MM.1S (cell line): ENCODE measurements at places on chromosomes 5 and 9.

- no peak for DNase-seq
These were observed 43.8 kb downstream of the THBS4 start for GRCh38 chr5:80078921-80079320.

- no peak for DNase-seq
These were observed 30.4 kb downstream of the C9orf57 start for GRCh38 chr9:72029986-72030385.

- no peak for DNase-seq
These were observed 358.1 kb downstream of the CDK5RAP2 start for GRCh38 chr9:120221844-120222243.

GRCh38 chr5:4204276-4205141 is 608.9 kb downstream of the IRX1 start:
- no peak for DNase-seq

- DNase-seq: no peak
These were observed 84.4 kb downstream of the INSYN2B start for GRCh38 chr5:169895926-169896325.

GRCh38 chr9:82052081-82052480 is 63.5 kb downstream of the SPATA31D1 start:
- DNase-seq: no peak

DNA sequence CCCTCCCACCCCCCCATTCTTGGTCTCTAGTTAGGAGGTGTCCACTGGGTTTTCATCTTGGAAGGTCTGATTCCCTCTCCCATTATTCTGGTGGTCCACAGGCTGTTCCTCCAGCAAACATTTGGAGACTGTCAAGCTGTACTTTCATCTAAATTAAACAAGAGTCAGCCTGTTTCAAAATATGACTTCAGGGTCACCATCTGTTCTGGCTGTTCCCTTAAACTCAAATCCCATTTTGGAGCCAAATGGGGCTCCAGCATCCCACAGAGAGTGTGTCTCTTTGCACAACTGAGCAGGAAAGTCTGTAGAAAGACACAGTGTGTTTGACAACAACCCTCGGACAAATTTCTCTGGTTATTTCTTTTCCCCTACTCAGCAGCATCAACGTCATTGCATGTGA is 20.5 kb downstream of the COL15A1 start:
- no peak for DNase-seq

DNA sequence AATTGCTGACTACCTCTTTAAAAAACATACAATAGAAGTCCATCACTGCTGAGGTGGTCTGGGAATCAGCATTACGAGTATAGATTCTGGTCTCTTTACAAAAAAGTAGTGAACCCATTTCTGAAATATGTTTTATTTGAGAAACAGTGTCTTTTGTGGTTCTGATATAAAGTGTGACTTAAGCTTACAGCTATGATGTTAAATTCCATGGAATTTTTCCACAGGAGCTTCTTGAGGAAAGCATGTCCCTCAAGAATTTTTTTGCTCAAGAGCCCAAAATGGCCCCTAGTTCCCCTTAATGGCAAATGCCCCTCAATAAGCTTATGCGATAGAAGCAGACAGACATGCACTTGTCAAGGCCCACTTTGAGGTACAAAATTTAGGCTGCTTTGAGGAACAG is 265.7 kb downstream of the FAM170A start:
- DNase-seq: no peak

- DNase-seq: no peak
These were observed 48.2 kb upstream of the CTNNA1 start for GRCh38 chr5:138705007-138705406.

- no peak for DNase-seq
These were observed 719.6 kb upstream of the WWC1 start for GRCh38 chr5:167571824-167572223.

DNA sequence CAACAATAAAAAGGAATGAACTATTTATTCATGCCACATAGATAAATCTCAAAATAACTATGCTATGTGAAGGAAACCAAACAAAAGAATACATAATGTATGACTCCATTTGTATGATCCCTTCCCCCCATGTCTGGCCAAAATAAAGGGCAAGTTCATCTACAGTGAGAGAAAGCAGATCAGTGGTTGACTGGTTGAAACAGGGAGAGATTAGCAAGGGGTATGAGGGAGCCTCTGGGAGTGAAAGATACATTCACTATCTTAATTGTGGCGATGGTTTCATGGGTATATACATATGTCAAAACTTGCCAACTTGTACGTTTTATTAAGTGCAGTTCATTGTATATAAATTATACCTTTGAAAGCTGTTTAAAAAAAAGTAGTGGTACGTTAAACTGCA is 4.8 kb downstream of the PSMD5 start:
- no peak for DNase-seq

GRCh38 chr5:133106761-133107572 is 55.2 kb downstream of the HSPA4 start:
- peak; percentile 89 for DNase-seq

DNA sequence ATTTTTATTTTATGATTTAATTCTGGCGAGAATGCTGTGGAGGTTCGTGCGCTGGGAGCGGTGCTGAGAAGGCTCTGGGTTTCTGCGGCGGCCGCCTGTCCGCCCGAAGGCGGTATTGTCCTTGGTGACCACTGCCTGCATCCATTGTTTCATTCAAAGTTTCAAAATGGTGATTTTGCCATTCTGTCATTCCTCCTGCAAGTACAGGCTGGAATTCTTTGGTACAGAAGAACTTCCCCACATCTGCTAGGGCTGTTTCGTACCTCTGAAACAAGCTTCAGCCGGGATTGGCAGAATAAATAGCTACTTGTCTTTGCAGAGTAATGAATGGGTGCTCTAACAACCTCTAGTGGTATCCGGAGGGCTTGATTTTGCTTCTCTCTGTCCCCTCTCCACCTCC is 112.6 kb upstream of the CACNA1B start:
- no peak for DNase-seq

DNA sequence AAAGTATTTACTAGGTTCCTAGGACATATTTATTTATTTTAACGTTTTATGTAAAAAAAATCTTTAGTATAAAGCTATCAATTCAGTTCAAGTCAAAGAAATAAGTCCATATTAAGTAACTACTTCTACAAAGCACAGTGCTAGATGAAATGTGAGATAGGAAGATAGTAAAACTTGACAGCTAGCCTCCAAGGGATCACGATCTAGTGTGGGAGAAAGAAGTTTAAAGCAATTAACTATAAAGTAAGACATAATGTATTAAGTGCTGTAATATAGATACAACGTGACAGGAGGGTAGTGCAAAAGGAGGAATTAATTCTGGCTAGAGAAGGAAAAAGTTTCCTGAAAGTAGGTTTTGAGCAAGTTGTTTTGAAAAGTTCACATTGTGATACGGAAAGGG is 134.9 kb downstream of the ST8SIA4 start:
- no peak for DNase-seq

DNA sequence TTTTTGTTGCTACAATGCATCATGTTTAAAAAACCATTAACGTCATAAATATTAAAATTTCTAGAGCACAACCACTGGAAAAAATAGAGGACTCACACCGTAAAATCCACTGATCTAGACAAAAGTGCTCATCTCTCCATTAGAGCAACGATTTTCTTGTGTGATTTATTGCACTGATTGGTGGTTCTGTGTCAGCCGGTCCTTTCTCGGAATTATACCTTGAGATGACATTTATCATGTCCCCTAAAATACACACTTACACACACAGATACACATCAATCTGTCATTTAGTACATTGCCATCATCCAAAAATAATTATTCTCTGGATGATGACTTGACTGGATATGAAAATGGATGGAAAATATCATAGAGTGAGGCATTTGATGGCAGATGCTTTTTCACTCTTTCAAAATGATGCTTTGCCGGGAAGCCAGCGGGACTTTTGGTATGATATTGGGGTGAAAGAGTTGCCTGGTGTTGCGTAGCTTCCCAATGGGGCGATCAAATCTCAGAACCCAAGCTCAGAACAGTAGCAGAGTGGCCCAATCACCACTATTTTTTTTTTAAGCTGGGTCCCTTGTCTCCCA is 226.6 kb downstream of the GAS1 start:
- no peak for DNase-seq

DNA sequence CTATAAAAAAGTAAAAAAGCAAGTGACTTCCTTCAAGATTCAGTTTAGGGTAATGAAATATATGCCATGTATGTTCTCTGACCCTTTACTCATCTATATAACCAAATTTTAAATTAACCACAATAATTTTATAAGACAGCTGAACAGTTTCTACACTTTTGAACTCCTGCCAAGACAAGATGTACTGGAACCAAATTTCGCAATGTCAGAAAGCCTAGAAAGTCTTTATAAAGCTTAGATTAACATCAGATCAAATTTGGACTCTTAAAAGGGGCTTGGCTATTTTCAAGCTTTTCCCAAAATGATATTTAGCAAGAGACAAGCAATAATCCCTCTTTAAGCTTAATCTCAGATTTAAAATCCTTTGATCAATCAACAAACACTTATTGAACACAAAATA is 362.6 kb downstream of the PTPRD start:
- DNase-seq: no peak

DNA sequence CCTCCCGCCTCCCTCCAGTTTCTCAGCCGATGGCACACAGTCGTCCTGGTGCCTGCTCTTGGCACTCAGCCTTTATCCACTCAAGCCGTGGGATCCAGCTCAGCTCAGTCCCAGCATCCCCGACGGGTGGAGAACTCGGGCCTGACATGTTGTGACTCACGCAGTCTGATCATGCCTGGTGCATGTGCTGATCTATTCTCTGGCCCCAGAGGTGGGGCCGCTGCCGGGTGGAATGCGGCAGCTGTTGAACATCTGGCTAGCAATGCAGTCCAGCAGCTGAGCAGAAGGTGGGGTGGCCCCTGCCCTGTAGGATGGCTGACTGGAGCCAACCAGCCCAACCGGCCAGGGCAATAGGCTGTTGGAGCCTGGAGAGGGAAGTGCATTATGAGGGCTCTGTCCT is 1.7 kb upstream of the AIF1L start:
- DNase-seq: no peak

GRCh38 chr9:111037708-111038330 is 451 bp downstream of the LPAR1 start:
- peak; percentile 36 for DNase-seq

DNA sequence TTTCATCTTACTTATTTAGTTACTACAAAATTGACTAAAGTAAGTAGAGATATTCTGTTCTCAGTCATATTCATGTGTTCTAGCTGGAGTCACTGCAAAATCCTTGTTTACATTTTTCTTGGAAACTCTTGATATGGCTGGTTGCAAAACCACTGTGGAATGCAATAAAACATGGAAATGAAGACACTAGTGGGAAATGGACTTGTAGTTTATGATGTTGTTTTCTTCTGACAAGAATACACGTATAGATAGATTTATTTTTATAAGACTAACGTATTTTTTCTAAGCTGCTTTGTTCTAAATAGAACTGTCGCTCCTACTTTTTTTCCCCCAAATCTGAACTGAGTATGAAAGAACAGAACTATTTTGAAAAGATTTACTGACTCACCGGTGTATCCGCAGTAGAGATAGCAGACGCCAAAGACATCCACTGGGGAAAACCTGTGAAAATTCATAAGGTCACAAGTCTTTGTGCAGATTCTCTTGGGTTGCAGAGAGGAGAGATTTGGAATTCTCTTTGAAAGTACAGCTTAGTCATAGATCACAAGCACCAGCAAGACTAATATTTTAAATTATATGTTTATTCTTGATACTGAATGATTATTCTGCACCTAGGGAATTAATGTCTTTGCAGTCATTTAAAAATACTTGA is 119.6 kb upstream of the TAF11L2 start:
- DNase-seq: no peak

GRCh38 chr5:74543162-74543995 is 97.1 kb downstream of the ENC1 start:
- DNase-seq: no peak

- no peak for DNase-seq
These were observed 76.6 kb upstream of the FAM169A start for GRCh38 chr5:74942622-74943286.

DNA sequence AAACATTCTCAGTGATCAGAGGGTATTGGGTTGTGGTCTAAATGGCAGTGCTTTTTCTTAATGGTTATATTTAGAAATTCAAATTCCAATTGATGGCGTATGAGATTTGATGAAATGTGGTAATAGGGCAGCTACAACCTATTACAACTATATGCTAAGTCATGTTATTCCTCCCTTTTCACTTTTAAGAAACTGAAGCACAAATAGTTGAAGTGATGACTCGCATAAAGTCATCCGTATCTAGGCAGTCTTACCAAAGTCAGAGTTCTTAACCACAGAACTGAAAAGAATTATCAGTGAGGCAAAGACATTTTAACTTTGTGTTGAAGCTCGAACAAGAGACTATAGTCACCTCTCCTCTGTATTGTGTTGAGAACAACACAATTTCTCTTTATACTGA is 28.2 kb downstream of the C9orf152 start:
- no peak for DNase-seq

GRCh38 chr9:136343121-136343883 is 16.0 kb downstream of the GPSM1 start:
- no peak for DNase-seq

DNA sequence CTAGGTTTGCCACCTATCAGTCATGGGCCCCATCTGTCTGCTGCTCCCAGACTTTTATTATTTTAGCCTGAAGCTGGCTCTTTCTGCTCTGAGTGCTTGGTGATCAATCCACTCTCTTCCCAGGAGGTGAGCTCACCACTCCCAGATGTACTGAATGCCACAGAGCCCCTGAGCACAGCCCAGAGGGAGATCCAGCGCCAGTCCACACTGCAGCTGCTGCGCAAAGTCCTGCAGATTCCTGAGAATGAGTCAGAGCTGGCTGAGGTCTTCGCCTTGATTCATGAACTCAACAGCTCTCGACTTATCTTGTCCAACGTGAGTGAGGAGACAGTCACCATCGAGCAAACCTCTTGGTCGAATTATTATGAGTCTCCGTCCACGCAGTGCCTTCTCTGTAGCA is 36.0 kb downstream of the HMGXB3 start:
- DNase-seq: no peak

DNA sequence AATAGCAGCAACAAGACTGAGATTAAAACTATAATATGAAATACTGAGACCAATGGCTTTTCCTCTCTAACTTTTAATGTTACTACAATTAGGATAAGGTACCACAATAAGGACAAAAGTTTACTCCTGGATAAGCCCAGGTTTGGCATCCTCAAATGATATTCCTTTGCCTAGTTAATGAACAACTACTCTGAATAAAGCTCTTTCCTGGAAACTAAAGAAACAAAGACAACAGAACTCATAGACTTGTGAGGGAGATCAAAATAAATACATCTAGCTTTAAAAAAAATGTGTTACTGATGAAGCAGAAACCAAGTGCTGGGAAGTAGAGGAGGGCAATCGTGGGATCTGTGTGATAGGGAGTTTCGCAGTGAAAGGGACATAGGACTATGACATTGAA is 19.3 kb upstream of the RAPGEF6 start:
- DNase-seq: no peak

- no peak for DNase-seq
These were observed 3.4 kb downstream of the IL4 start for GRCh38 chr5:132677191-132677590.
